Epithelial cell of proximal tubule (primary cell): ENCODE measurements at places on chromosomes 7 and 10. TPM values are rescaled to one million over a fixed set of nuclear protein-coding genes. Genes with fewer than 3 reads are reported as not detected.

GRK5 gene
- 2.5 and 2.8 TPM in 2 replicates for total RNA-seq

PNLIPRP3 gene
- total RNA-seq: not detected in 2 replicates

ZNF485 gene
- 4.2 and 5.0 TPM in 2 replicates for total RNA-seq

OPN1SW gene
- total RNA-seq: not detected in 2 replicates

NOBOX gene
- total RNA-seq: not detected in 2 replicates

ASZ1 gene
- not detected in 2 replicates for total RNA-seq

TMEM176A gene
- 12.4 TPM in 1 of 2 replicates, not detected in the other for total RNA-seq

SUPV3L1 gene
- total RNA-seq: 29.0 and 38.0 TPM in 2 replicates

GLRX3 gene
- total RNA-seq: 133 and 175 TPM in 2 replicates

PLCE1 gene
- total RNA-seq: 1.2 and 2.2 TPM in 2 replicates

MOGAT3 gene
- not detected in 2 replicates for total RNA-seq

PNLIPRP1 gene
- not detected in 2 replicates for total RNA-seq

ADAM8 gene
- 26.0 and 52.6 TPM in 2 replicates for total RNA-seq

PLEKHS1 gene
- not detected in 2 replicates for total RNA-seq

PAX2 gene
- 7.5 and 20.2 TPM in 2 replicates for total RNA-seq

ERVW-1 gene
- total RNA-seq: not detected in 2 replicates

NACAD gene
- 3.9 and 7.9 TPM in 2 replicates for total RNA-seq
